HCT116 (cell line): ENCODE measurements at places on chromosomes 1 and 21. TPM values are rescaled to one million over a fixed set of nuclear protein-coding genes. Genes with fewer than 3 reads are reported as not detected.

CD101 gene
- 1.2 TPM for total RNA-seq

LCE3D gene
- total RNA-seq, result not detected

RNU1-4 gene
- total RNA-seq, result 1,685 TPM

BCAR3 gene
- total RNA-seq, result 24.5 TPM

GALNT2 gene
- 40.8 TPM for total RNA-seq

AGTRAP gene
- 49.0 TPM for total RNA-seq

GJA4 gene
- not detected for total RNA-seq

ZBED6 gene
- total RNA-seq, result 26.9 TPM

LCE4A gene
- total RNA-seq, result not detected

MAP3K6 gene
- total RNA-seq, result 30.2 TPM

UBXN10 gene
- total RNA-seq, result not detected

RHD gene
- total RNA-seq, result not detected

SPRR2A gene
- not detected for total RNA-seq

FCRLB gene
- total RNA-seq, result 1.0 TPM

KRTAP21-2 gene
- not detected for total RNA-seq

COL9A2 gene
- total RNA-seq, result 2.4 TPM

C4BPA gene
- 0.32 TPM for total RNA-seq

ARMH1 gene
- 3.2 TPM for total RNA-seq

RIPPLY3 gene
- not detected for total RNA-seq

BLACAT1 gene
- total RNA-seq, result 3.9 TPM

LAMTOR2 gene
- total RNA-seq, result 60.2 TPM

FLG2 gene
- total RNA-seq, result not detected

NOS1AP gene
- 5.3 TPM for total RNA-seq
